HFFc6 (cell line): ENCODE measurements at places on chromosomes 2 and 18. TPM values are rescaled to one million over a fixed set of nuclear protein-coding genes. Genes with fewer than 3 reads are reported as not detected.

- no peak for DNase-seq
Observed at GRCh38 chr18:63850636-63851035, 36.9 kb upstream of the SERPINB2 start.

DNA sequence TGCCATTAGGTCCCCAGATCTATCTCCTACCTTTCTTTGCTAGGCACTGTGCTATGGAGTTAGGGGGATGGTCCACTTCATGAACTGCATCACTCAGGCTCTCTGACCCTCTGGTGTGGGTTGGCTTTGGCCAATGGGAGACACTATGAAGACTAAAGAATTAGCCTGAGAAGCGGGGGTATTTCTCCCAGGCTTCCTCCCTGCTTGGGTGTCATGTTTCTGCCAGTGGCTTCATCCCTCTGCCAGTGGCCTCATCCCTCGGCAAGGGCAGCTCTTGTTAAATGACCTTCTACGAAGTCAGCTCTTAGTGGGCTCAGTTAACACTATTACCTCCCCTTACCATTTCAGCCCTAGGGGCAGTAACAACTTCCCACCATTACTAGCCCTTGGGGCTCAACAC is 41.9 kb upstream of the EPB41L3 start:
- no peak for DNase-seq

GRCh38 chr2:163607630-163608029 is 128.2 kb downstream of the FIGN start:
- DNase-seq = no peak

- DNase-seq = no peak
Observed at GRCh38 chr2:118548880-118549488, 298.5 kb downstream of the EN1 start.

GRCh38 chr2:177338177-177338721 is 54.3 kb upstream of the AGPS start:
- DNase-seq = peak; percentile 59

Gene NYAP2
- total RNA-seq = not detected in 2 replicates
